ENCODE measurements at places on chromosomes 3 and 15. TPM values are rescaled to one million over a fixed set of nuclear protein-coding genes. Genes with fewer than 3 reads are reported as not detected.

The WDR93 gene
- total RNA-seq: not detected

The GHSR gene
- not detected for total RNA-seq

The BUB1B gene
- 20.3 TPM for total RNA-seq

The FMN1 gene
- total RNA-seq: 2.9 TPM

The LRTM1 gene
- total RNA-seq: not detected

The AMIGO3 gene
- total RNA-seq: 0.19 TPM

The GTPBP8 gene
- 23.6 TPM for total RNA-seq

The ROPN1 gene
- total RNA-seq: not detected

The C3orf20 gene
- total RNA-seq: not detected

The RAB7A gene
- 93.7 TPM for total RNA-seq

The IQCF6 gene
- not detected for total RNA-seq

The CLSTN2 gene
- under 0.01 TPM for total RNA-seq

Data from airway epithelial cell (primary cell).